ENCODE measurements at places on chromosomes 3 and 15. TPM values are rescaled to one million over a fixed set of nuclear protein-coding genes. Genes with fewer than 3 reads are reported as not detected.
A peak's percentile ranks its signal among the peaks of the same experiment; 100 is the strongest.

DNA sequence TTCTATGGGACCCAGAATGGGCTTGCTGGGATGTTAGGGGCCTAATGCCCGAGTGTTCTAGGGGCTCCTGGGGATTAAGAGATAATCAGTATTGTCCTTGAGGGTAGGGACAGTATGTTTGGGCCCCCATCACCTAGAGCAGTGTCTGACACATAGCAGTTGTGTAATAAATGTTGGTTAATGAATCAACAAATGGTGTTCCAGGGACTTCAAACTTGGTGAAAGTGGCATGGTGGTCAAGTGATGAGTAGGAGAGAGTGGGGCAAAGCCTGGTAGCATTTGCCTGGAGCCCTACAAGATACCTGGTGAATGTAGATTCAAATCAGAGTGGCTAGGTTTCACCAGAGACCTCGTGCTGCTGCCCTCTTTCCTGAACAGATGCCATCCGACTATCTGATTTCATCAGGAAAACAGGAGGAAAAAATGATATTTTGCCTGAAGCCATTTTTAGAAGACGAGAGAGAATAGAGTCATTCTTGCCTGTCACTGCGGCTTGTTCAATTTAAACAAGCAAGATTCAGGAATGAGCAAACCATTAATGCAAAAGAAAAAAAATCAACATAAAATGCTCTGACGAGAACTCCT, 117.3 kb downstream of the RPL22L1 start:
- H3K4me3 ChIP-seq = no peak overlapping the region
- H3K27ac ChIP-seq = no peak overlapping the region
- no peaks in the 10 kb centered on the region for H3K4me1 ChIP-seq
- no peak for DNase-seq
- peaks cover 42% of the 10 kb centered on the region for H3K27me3 ChIP-seq

- no peaks in the 10 kb centered on the region for H3K27me3 ChIP-seq
- H3K27ac ChIP-seq = no peak overlapping the region
- DNase-seq = no peak
- no peaks in the 10 kb centered on the region for H3K36me3 ChIP-seq
- H3K4me1 ChIP-seq = no peaks in the 10 kb centered on the region
Observed at GRCh38 chr3:107024551-107025026, 352.6 kb upstream of the CCDC54 start.

GRCh38 chr15:79432345-79433275, 474 bp downstream of the MINAR1 start:
- H3K27me3 ChIP-seq = peaks cover 40% of the 10 kb centered on the region
- H3K36me3 ChIP-seq = no peaks in the 10 kb centered on the region
- peaks cover 16% of the 10 kb centered on the region for H3K4me1 ChIP-seq
- H3K27ac ChIP-seq = no peak overlapping the region
- no peak for DNase-seq
- H3K4me3 ChIP-seq = peak overlapping the region; percentile 0

- no peak overlapping the region for H3K27ac ChIP-seq
- DNase-seq = no peak
- no peaks in the 10 kb centered on the region for H3K27me3 ChIP-seq
- H3K36me3 ChIP-seq = no peaks in the 10 kb centered on the region
- H3K4me3 ChIP-seq = no peak overlapping the region
- H3K4me1 ChIP-seq = peaks cover 6% of the 10 kb centered on the region
Observed at GRCh38 chr3:57006179-57006657, 54.2 kb upstream of the SPATA12 start.

DNA sequence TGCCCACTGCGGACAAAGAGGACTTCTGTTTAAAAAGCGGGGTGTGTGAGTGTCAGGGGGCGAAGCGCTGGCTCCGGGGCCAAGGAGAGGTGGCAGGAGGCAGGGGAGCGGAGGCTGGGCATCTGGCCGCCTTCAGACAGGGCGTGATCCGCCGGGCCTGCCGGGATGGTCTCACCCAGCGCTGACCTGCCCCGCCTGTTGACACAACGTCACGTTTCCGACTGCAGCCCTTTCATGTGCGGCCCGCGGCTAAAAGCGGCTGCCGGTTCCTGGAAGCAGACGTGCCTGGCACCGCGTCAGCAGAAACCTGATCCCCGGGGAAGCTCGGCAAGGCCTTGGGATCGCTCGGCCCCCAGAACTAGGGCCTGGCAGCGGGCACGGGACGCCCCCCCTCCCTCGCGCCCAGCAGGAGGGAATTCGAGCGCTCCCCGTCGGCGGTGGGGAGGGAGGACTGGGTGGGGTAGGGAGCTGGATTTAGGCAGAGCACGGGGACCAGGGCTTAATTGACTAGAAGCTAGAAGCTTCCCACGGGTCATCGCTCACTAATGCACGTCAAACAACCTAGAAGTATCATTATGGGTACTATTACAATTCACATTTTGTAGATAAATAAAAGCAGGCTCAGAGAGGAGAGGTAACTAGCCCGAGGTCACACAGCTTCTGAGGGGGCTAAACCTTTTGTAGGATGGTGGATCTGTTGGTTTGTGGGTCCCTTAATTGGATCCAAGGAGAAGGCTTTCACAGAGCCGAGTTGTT, 7.7 kb downstream of the BHLHE40 start:
- peak overlapping the region; percentile 96 for H3K27ac ChIP-seq
- no peaks in the 10 kb centered on the region for H3K27me3 ChIP-seq
- H3K36me3 ChIP-seq = peaks cover 4% of the 10 kb centered on the region

- no peaks in the 10 kb centered on the region for H3K36me3 ChIP-seq
- no peaks in the 10 kb centered on the region for H3K4me1 ChIP-seq
- peaks cover 17% of the 10 kb centered on the region for H3K27me3 ChIP-seq
- no peak overlapping the region for H3K27ac ChIP-seq
- no peak overlapping the region for H3K4me3 ChIP-seq
- DNase-seq = no peak
Observed at GRCh38 chr3:149771652-149772271, 19.5 kb upstream of the COMMD2 start.

- H3K4me1 ChIP-seq = peaks cover 35% of the 10 kb centered on the region
- H3K27ac ChIP-seq = no peak overlapping the region
- no peak overlapping the region for H3K4me3 ChIP-seq
- H3K36me3 ChIP-seq = no peaks in the 10 kb centered on the region
- H3K27me3 ChIP-seq = no peaks in the 10 kb centered on the region
Observed at GRCh38 chr3:155112661-155113389, 32.7 kb downstream of the MME start.

- no peak overlapping the region for H3K27ac ChIP-seq
- H3K27me3 ChIP-seq = no peaks in the 10 kb centered on the region
- peaks cover 11% of the 10 kb centered on the region for H3K36me3 ChIP-seq
- H3K4me1 ChIP-seq = peaks cover 6% of the 10 kb centered on the region
- no peak for DNase-seq
Observed at GRCh38 chr3:106004137-106004681, 135.4 kb upstream of the CBLB start.

DNA sequence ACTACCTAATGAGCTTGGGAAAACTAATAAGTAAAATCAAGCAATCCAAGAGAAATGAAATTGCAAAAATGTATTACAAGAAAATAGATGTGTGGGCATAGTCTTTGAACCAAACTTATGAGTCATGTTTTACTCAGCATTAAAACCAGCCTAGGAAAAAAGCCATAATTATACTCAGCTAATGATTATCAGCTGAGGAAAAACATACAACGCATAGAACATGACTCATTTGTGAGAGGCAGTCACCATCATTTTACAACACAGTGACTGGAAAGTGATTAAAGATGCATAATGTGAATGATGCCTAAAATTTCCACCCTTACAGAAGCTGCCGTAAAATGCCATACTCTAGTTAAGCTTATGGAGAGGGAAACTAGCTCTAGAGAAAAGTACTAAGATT, 238.0 kb upstream of the EOMES start:
- no peaks in the 10 kb centered on the region for H3K36me3 ChIP-seq
- peaks cover 9% of the 10 kb centered on the region for H3K4me1 ChIP-seq
- no peak for DNase-seq
- H3K27me3 ChIP-seq = no peaks in the 10 kb centered on the region

- H3K4me1 ChIP-seq = no peaks in the 10 kb centered on the region
- no peak overlapping the region for H3K27ac ChIP-seq
- DNase-seq = no peak
Observed at GRCh38 chr3:131178710-131179375, 152.2 kb downstream of the NEK11 start.

GRCh38 chr15:73368301-73369136, at the start of gene HCN4:
Gene HCN4 (minus strand): TSS chr15:73368958. CDS start chr15:73368270, 688 bp downstream.
- no peak for DNase-seq
- H3K27ac ChIP-seq = no peak within 1 kb of the TSS
- H3K27me3 ChIP-seq = peaks cover 41% of the 10 kb centered on the region
- H3K4me3 ChIP-seq = no peak within 1 kb of the TSS
- H3K4me1 ChIP-seq = peaks cover 2% of the 10 kb centered on the region

- DNase-seq = no peak
- H3K36me3 ChIP-seq = peaks cover 6% of the 10 kb centered on the region
- no peak overlapping the region for H3K27ac ChIP-seq
- no peaks in the 10 kb centered on the region for H3K27me3 ChIP-seq
- H3K4me1 ChIP-seq = peaks cover 1% of the 10 kb centered on the region
- H3K4me3 ChIP-seq = no peak overlapping the region
Observed at GRCh38 chr3:193620057-193620456, 27.0 kb downstream of the OPA1 start.

The STAC gene
- not detected for total RNA-seq

The FHIT gene
- 11.7 TPM for total RNA-seq

The CYP8B1 gene
- total RNA-seq = not detected

The ATP13A5 gene
- not detected for total RNA-seq

The CMTM8 gene
- 2.0 TPM for total RNA-seq
